ENCODE measurements at places on chromosomes 13 and 19.

GRCh38 chr13:109764470-109765291, 21.7 kb downstream of the IRS2 start:
- DNase-seq = no peak

- DNase-seq = no peak
Measured at GRCh38 chr13:59743195-59743594, 420.5 kb downstream of the DIAPH3 start.

- DNase-seq = no peak
Measured at GRCh38 chr13:21590231-21590630, 13.7 kb downstream of the MICU2 start.

DNA sequence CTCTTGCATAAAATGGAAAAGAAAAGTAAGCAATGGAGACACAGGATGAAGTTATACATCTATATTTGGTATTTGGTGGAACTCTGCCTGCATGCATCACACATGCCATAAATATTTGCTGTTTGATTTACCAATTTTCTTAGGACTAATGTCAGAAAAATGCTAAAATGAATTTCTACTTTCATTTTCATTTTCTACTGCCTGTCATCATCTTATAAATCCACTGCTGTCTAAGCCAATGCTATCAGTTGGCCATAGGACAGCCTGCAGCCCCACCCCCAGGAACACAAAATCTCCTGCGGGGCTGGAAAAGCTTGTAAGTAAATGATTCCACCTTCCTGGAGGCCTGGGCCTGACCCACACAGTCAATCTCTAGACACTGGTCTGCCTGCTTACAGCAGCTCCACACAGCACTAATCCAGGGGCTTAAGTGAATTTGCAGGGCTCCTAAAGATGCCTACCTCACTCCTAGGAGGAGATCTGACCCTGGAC, 122.0 kb downstream of the ENOX1 start:
- no peak for DNase-seq

- no peak for DNase-seq
Measured at GRCh38 chr13:25928941-25929505, 122.8 kb downstream of the SHISA2 start.

- no peak for DNase-seq
Measured at GRCh38 chr13:103067751-103068555, 1.7 kb upstream of the SLC10A2 start.
